ENCODE measurements at places on chromosomes 2 and 18.

GRCh38 chr2:224369028-224369632, 32.8 kb downstream of the FAM124B start:
- DNase-seq: peak; percentile 51

DNA sequence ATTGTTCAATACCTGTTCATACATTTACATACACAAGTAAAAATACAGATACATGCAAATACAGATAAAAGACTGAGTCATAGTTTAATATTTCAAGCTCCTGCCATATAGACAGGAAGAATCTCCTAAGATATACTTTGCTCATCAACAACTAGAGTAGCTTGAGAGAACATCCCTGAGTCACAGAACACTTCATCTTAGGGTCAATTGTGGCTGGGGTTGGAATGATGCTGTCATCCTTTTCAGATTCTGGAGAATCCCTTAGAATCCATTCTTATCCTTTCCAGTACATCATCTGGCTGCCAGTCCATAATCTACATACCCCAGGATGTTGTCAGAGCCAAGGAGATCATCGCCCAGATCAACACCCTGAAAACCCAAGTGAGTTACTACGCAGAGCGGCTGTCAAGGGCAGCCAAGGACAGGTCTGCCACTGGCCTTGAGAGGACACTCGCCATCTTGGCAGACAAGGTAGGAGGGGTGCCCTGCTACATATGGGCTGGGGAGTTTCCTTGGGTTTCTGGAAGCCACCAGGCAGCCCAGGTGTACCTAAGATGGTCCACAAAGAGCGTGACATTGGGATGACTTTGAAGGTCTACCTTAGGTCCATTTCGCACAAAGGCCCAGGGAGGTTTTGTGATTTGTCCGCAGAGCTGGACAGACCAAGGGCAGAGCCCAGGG, 55.7 kb downstream of the COA5 start:
- peak; percentile 29 for DNase-seq

GRCh38 chr2:226440127-226440918, 359.3 kb downstream of the IRS1 start:
- DNase-seq: peak; percentile 52

- no peak for DNase-seq
These were observed 972 bp upstream of the MPP4 start for GRCh38 chr2:201699416-201699815.

DNA sequence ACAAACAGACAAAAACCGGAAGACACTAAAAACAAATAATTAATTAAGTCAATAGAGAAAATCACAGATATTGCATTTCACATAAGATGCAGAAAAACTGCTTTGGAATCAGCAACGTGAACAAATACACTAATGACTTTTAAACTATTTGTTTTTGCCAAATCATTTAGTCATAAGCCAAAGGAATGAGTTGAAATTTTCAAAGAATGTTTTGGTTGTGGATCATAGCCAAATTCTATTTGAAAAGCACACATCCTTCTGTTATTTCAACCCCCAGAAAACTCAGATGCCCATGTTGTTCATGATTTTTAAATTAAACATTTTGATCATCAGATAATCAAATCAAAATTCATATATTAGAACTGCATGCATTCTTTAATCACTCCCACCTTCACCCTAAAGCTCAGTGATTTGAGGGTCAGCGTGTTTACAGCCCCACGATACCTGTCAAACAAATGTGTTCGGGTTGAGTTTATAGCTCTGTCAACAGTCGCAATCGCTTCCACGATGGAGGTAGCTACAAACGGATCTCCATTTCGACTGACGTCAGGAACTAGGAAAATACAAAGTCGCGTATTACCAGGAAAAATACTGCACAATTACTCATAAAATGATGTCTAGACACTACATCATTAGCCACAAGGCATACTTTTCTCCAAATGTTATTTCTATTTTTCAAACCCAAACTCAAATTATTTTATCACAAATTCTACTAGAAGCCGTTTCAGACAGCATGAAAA, 90.2 kb downstream of the PXDN start:
- peak; percentile 92 for DNase-seq

- no peak for DNase-seq
These were observed 150.6 kb downstream of the TXNL1 start for GRCh38 chr18:56487801-56488200.

GRCh38 chr2:3305952-3306351, 71.7 kb downstream of the EIPR1 start:
- no peak for DNase-seq

GRCh38 chr2:37856101-37856751, 68.9 kb upstream of the RMDN2 start:
- no peak for DNase-seq

GRCh38 chr18:78670778-78671391, 308.7 kb upstream of the SALL3 start:
- DNase-seq: no peak

DNA sequence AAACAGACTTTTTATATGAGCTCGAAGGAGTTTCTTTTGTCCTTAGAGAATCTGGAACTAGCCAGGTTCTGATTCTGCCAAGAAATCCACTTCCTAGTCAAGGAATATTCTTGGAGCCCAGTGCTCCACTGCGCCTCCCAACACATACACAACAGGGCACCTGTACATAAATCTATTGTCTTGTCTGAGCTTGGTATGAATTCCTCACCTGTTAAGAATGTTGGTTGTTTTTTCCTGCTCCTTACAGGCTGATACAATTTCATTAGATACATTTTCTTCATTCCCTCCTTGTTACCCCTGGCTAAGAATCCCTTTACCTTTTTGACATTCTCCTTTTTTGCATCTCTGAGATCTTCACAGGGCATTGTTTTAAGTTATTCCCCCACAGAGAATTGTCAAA, 56.0 kb upstream of the FZD7 start:
- no peak for DNase-seq

DNA sequence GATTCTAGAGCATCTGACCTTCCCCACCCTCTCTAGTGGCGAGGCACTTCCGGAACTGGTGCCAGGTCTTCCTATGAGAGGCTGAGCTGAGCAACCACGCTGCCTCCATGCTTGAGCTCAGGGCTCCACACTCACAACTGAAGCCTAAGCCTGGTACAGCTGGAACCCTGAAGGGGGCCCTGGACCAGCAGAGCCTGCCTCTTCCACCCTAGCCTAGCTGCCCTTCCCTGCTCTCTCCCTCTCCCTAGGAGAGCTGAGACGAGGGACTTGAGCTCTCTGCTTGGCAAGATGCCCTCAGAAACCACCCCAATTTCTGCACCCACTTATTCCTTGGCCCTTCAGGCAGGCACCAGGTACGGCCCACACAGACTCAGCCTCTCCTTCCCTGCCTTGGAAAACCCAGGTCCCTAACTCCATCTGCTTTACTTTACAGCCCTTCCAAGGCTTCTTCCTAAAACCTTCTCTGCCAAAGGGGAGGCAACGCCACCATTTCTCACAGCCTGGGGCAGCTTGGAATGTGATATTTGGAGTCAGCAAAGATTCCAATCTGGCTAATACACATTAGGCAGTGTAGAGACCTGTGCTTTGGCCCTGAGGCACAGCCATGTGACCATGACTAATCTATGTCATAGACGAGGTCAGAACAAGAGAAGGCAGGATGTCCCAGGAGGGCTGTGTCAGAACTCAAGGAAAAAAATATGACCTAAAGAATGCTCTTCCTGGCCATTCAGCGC, 18.8 kb downstream of the COX7A2L start:
- peak; percentile 94 for DNase-seq

- DNase-seq: no peak
These were observed 1075.2 kb upstream of the NRXN1 start for GRCh38 chr2:52107124-52107523.

DNA sequence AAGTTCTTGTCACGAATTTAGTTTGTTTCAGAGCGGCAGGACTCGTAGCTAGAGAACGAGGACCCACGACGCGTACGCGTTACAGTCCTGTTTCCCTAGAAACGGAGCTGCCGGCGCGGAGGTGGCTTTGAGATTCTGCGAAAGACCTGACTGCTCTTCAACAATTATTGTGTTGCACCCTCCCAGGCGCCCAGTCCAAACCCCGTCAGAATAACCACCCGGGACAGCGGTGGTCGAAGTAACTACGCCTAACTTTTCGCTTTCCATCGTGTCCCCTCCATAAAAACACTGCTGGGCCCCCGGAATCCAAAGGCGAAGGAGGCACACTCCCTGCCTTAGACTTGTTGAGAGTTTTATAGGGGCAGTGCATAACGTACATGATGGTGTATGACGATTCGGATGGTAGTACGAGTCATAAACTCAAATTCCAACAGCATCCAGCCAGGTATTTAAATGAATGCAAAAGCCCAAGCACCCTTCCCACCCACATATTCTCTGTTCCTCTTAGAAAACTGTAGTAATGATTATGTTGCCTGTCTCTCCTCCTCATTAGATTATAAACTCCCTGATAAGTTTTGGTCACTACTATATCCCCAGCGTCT, 651 bp upstream of the STAM2 start:
- no peak for DNase-seq

DNA sequence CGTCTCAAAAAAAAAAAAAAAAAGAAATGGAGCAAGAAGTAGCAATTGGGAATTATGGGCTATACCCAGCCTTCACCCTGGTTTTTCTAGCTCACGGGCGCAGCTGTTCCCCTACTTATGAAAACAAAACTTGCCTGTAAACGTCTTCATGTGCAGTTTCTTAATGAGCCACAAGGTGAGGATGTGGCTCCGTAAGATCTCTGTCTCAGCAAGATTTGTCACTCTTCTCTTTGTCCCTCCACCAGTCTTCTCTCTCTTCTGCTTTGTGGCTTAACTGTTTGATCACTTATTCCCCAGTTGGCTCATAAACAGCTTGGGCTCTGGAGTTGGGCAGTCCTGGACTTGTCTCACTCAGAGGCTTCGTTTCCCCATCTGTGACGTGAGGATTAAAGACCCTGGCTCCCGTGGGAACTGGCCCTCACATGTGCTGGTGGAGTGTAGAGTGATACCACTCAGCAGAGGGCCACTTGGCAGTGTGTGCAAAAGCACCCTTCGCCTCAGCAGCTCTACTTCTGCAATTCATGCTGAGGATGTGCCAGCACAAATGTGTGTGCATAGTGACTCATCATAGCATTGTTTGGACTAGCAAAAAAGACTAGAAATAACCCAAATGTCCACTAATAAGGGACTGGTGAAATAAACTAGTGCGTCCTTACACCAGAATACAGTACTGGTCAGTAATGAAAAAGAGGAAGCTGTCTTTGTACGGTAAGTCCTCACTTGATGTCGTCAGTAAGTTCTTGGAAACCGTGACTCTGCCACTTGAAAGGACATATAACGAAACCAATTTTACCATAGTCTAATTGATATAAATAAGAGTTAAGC, 8.7 kb downstream of the CEP68 start:
- peak; percentile 86 for DNase-seq

DNA sequence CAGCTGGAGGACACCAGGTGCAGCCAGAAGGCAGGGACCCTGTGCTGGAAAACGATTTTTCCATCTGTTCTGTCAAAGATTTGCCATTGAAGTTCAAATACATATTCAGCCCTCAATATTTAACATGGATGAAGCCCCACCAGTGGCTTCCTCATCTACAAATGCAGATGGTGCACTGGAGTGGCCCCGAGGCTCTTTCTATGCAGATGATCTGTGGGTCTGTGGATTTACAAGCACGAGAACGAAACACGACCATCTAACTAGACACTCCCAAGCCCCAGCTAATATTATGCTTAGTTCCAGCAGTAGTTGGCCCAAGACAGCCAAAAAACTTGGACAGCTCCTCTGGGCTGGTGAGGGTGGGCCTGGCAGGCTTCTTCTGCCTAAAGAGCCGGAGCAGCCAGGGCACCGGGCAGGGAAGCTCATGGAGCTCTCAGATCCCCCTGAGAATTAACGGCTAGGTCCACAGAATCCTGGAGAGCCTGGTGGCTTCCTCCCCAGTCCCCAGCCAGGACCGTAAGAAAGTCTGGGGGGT, 9.2 kb upstream of the IL1R2 start:
- DNase-seq: no peak

- DNase-seq: no peak
These were observed 13.2 kb upstream of the APOB start for GRCh38 chr2:21057097-21057496.

- no peak for DNase-seq
These were observed 48.5 kb downstream of the SLC5A7 start for GRCh38 chr2:108034843-108035242.

DNA sequence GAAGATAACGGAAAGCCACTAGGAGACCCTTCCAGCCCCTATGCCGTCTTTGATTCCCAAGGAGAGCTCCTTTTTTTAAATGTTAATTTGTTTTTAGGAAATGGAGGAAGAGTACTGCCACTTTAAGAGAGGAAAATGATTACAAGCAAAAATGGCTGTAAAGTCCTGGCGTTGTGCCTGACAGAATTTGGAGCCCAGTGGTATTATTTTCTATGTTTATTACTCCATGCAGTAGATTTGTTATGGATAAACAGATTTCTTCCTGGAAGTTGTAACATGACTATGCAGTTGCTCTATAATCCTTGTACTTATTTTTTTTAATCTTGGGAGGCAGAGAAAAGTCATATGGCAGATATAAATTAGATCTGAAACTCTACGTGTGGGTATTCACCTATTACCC, 141.3 kb downstream of the GBX2 start:
- no peak for DNase-seq

DNA sequence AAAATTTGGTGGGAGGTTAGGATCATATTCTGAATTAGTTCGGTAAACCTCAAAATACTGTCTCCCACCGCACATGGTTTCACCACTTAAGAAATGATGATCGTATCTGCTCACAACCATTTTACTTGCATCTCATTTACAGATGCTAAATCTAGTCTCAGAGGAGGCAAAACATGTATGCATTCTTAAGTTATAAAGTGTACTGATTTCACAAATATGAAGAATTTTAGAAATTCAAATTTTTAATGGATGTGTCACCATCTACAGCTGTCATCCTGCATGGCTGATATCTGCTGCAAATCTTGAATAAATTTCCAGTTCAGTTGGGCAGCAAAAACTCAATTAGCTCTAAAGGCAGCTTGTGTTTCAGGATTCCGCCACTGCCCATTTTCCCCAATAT, 243.3 kb upstream of the KCNJ3 start:
- DNase-seq: peak; percentile 63

DNA sequence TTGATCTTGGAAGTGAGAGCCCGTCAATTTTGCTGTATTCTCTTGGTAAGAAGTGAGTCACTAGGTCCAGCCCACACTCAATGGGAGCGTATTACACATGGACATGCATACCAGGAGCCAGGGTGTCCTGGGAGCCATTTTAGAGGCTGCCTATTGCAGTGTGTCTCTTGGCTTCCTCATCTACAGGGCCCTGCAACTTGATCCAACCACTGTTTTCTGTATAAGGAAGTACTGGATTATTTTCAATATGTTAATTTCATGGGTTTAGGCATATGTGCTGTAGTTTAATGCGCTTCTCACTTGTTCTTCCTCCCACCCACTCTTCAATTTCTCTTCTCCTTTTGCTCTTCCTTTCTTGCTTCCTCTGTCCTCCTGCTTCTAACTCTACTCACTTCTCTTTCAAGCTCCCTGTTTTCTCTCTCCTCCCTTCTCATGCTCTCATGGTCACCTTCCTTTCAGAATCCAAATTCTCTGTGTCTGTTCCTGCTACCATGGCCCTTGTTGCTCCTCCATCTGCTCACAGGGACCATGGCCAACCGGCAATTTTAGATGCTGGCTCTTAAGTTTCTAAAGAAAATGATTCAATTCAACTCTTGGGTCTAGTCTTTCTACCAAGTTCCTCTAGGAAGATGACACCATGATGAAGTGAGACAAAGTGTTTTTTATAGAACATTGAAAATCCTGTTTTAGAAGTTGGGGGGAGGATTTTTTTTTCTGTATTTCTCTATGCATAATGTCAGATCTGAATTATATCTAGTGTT, 152.0 kb upstream of the ZEB2 start:
- DNase-seq: no peak
